ENCODE measurements at places on chromosomes 12 and 14.

- DNase-seq: no peak
Measured at GRCh38 chr12:75933101-75933500, 98.5 kb downstream of the PHLDA1 start.

GRCh38 chr14:52268279-52269061 is 972 bp downstream of the PTGDR start:
- no peak for DNase-seq

DNA sequence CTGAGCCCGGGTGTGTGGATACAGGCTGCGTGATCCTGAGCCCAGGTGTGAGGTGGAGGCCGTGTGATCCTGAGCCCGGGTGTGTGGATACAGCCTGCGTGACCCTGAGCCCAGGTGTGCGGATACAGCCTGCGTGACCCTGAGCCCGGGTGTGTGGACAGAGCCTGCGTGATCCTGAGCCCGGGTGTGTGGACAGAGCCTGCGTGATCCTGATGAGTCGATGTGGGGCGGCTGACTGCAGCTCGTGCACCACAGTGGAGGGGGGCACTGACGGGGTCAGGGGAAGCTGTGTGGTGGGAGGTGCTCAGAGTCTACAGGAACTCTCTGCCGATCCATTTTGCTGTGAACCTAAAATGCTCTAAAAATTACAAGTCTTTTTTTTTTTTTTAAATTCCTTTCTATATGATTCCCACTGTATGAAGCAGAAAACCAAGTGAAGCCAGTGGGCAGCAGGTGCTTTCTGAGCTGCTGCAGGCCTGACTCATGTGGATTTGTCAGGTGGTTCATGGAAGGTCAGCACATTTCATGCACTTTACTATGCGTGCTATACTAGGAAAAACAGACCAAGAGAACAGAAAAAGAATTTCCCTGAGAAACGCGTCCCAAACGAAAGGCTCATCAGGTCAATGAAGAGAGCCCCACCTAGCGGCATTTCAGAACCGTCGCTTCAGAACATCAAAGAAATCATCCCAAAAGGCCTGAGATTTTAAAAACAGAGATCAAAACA is 19.3 kb downstream of the BRF1 start:
- no peak for DNase-seq

DNA sequence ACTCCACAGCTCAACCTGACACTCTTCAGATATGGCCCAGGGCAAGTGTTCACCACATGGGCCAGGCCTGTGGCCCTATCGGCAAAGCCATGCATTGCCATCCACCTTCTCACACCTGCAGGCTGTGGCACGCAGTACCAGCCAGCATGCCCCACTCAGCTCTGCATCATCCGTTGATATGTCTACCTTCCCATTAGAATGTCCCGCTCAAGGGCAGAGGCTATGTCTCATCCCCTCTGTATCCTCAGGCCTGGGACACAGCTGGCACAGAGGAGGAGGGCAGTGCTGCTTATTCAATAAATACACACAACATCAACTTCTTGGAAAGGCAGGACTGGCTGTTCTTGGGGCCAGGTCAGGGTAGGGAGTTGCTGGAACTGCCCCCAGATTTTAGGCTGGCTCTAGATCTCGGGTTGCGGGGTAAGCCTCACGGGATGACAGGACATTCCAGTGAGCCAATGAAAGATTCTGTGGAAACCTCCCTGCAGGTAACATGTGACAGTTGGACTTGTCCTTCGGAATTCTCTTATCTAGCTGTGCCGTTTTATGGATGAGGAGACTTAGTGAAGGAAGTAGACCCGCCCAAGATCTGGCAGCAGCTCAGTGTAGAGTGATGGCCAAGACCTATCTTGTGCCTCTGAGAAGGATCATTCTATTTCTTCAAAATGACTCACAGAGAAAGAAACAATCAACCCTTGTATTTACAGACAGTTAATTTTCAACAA is 25.6 kb downstream of the SYNE3 start:
- no peak for DNase-seq

DNA sequence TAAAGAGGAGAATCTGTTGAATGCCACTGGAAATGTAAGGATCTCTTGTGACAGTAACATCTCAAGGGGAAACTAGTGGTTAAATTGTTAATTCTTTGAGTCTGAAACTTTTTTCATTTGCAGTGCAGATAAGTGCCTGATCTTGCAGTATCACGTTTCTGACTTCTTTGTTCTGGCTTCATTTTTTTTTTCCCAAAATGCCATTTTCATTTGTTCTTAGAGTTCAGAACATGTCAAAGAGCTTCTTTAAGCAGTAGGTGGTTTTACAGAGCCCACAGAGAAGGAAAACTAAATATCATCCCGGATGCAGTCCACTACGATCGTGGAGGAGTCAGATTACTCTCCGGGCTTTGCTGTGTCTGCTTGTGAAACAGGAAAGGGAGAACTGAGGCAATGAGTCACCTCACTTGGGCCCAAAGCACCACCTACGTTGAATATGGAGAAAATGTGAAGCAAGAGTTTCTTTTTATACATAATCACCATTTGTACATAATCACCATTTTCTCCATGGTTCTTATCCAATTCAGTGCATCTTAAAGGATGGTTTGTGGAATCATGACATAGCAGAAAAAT is 43.9 kb downstream of the HMGA2 start:
- no peak for DNase-seq

GRCh38 chr12:64810831-64811230 is 13.6 kb upstream of the TBC1D30 start:
- no peak for DNase-seq

- DNase-seq: no peak
Measured at GRCh38 chr12:52615912-52616311, 2.4 kb downstream of the KRT73 start.

DNA sequence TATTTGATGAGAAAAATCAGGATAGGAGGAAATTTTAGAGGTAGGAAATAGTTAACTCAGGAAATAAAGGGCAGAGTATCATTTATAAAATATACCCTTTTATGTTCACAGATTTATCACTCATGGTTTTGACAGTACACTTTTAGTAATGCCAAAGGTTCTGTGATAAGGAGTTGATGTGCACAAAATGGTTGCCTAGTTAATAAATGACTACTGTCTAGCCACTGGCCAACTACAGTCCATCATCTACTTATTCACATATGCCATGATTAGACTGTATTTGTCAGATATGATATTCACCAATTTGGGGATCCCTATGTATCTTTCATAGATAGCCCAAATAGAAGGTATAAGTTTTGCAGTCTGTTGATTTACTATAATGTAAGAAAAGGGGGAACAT is 19.2 kb upstream of the GXYLT1 start:
- DNase-seq: no peak

DNA sequence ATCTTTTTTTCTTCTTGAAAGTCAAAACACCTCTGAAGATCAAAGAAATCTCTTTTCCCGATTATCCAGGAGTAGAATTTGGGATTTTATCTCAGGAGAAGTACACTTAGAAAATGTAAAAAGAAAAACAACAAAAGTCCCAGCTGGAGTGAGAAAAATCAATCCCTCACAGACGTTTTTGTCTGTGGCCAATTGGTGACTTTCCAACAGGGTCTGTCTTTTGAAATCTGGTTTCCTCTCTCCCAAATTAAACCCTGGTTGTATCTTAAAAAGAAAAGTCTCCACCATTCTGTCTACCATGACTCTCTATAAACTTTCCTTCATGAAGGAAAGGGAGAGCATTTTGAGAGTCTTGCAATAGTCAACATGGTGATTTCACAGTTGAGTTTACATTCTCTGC is 88.1 kb downstream of the DACT1 start:
- DNase-seq: no peak

Data from NCI-H1048 (cell line).